ENCODE measurements at places on chromosomes 7 and 10.

DNA sequence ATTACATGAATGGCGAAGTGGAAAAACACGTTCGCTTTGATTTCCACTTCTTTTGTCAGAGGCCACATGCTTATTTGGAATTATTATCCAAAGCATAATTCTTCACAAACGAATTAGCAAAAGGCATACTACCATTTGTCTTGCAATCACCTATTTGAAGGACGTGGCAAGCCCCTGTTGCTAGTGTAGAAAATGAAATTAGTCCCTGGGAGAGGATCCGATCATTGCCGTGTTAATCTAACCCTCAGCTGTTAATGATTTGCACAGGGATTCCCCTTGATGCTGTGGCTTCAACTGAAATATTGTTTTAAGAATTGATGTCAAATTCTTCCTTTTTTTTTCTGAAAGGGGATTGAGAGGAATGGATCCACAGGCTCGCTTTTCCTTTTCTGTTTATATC lies 4.6 kb downstream of the AGMO start:
- DNase-seq: no peak

DNA sequence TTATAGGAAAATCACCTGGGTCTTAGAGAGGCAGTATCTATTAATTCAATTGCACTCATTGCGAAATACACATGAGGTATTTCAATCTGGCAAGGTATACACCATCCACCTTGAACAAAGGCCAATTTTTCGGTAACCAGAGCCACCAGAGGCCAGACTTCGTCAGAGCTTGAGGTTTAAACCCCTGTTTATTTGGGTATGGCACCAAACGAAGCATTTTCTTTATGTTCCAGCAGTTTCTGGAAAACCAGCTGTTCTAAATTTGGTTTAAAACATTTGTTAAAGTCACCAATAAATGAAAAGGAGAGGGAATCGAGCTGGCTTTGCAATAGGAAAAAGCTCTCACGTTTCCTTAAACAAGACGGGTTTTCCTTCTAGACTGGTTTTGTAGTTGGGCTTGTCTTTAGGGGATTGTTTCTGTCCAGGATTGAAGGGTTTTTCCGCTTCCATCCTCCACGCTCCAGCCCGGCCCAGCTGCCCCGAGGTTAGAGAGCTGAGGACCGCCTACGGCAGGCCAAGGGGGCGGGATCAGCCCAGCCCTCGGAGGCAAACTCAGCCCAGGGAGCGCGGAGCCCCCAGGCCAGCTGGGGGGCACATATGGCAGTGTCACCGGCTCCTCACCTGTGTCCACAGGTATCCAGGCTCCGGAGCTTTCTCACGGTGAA lies 539.4 kb upstream of the MGMT start:
- DNase-seq: no peak

DNA sequence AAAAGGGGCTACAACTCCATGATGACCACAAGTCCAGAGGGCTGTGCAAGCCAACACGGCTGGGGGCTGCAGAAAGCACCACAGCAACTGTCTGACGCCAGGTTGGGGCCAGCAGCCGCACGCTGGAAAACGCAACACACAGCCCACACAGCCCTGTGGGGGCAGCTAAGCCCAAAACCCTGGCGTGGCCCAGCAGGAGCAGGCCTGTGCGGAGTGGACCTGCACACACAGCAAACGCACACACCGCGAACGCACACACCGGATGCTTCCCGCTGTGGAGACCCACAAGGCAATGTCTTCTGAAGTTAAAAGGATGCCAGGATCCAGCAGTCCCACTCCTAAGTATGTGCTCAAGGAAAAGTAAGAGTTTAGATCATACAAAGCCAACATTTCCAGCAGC lies 121.2 kb downstream of the MAD1L1 start:
- DNase-seq: no peak

GRCh38 chr10:111475720-111476119 lies 398.9 kb downstream of the ADRA2A start:
- DNase-seq: no peak

- DNase-seq: no peak
Measured at GRCh38 chr7:99310004-99310403, 15.7 kb upstream of the ARPC1A start.

DNA sequence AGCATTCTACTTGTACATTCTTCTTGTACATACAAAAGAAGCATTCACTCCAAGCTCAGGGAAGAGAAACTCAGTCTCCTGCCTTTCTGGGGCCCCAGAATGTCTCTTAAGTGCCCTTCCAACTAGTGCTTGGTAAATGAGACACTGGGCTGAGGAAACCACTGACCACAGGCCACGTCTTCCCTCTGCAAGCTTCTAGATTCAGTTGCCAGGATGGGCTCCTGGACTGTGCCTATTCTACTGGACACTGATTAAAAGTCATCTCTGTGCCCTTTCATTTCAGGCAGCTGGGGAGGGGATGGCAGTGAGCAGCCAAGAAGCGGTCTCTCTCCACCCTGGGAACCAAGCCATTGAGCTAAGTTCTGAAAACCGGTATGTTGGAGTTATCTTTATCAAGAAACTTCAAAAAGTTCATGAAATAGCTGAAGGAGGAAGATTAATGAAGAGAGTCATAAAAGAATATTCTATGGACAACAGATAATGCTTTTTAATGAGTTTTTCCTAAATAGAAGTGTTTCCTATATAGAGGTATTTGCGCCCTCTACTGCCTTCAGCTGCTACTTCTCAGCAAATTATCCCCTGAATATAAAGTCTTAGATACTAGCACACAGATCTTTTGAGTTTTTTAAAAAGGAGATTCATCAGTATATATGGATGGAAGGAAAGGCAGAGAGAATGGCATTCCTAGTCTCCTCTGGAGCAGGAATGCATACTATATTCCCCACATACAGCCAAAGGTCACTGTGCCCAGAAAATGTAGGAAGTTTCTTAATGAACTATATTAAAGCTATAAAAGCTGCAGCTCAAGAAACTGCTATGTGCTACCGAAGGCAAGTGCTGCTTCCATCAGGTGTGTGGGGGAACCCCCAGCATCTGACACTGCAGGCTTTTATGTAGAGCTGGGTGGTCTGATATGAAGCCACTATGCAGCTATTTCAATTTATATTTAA lies 8.4 kb upstream of the IFIT1B start:
- DNase-seq: no peak

DNA sequence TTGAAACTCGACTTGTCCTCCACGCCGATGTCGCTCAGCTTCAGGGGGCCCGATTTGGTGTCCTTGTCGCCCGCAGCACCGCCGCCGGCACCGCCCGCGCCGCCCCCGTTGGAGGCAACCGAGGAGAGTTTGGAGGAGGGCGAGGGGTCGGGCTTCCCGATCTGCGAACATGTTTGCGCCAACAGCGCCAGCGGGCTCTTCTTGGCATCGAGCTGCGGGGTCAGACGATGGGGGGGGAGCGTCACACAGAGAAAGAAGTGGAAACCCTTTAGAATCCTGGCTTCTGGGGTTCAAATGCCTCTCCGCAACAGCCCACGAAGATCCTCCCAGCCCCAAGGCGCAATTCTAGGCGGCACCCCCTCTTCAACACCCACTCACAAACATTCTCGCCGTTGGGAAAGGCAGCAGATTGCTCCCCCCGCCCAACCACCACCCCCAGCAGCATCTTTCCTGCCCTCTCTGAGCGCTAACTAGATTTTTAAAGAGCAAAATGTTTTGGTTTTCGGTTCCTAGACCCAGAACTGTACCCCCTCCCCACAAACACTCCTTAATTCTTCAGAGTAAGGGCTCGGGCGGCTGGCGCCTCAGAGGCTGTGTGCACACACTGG lies 1.3 kb downstream of the ZNF503 start:
- DNase-seq: no peak

DNA sequence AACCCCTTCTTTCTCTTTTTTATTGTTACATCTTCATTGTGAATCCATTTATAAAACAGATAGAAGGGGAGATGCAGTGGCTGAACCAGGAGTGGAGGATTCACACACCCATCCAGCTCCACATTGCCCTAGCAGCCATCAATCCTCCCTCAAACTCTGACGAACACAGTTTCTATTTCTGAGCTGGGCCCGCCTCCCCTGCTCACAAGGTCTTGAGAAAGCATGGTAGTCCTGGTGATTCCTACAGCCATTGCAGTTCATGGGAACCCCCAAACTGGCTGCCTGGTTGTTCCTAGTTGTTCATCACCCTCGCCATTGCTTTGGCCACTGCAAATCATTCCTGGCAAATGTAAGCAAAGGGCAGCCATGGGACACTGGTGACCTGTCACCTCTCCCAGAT lies 258.5 kb upstream of the AOAH start:
- DNase-seq: no peak

DNA sequence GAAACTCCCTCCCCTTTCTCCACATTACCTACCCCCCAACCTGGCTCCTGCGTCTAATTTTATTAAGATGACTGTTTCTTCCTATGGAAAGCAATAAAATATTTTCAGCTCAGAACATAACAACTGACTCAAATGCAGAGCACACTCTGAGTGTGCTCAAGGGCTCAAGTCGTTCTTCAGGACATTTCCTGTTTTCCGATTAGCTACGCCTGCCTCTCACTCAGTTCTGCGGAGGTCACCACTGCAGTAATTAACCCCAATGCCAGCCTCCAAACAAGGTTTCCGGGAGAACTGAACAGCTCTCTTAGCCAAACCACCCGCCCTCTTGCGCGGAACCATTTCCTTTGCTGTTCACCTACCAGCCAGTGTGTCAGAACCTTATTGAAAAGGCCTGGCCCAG lies 19.3 kb downstream of the MYOF start:
- DNase-seq: no peak

- DNase-seq: no peak
Measured at GRCh38 chr10:88385601-88386203, 197.4 kb downstream of the RNLS start.

- no peak for DNase-seq
Measured at GRCh38 chr10:13970957-13971353, 359.8 kb downstream of the FRMD4A start.

DNA sequence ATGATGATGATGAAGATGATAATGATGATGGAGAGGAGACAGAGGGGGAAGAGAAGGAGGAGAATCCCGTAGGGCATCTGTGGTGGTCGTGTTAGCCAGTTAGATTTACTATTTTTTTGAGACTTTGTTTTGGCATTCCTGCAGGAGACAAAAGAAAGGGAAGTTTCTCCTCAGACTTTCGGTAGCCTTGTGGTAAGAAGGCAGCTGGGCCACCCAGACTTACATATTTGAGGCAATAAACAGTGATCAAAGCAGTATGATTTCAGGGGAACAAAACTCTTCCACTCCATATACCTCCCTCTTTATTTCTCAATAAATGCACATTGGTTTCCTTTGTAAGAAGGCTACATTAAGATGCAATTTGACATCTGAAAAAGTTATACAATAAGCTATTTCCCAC lies 32.4 kb upstream of the BICC1 start:
- no peak for DNase-seq

Data from stimulated activated CD8-positive, alpha-beta memory T cell treated with anti-CD3 and anti-CD28 coated beads, Interleukin-2, amount 100 ng/mL, for 1 hour (primary cell).